ENCODE measurements at places on chromosomes 4 and X.

GRCh38 chr4:40192114-40193015 is 4.5 kb upstream of the RHOH start:
- DNase-seq, result no peak

- no peak for DNase-seq
Measured at GRCh38 chr4:107931775-107932321, 499 bp downstream of the CYP2U1 start.

GRCh38 chr4:24881508-24882196 is 31.2 kb downstream of the CCDC149 start:
- DNase-seq, result no peak

DNA sequence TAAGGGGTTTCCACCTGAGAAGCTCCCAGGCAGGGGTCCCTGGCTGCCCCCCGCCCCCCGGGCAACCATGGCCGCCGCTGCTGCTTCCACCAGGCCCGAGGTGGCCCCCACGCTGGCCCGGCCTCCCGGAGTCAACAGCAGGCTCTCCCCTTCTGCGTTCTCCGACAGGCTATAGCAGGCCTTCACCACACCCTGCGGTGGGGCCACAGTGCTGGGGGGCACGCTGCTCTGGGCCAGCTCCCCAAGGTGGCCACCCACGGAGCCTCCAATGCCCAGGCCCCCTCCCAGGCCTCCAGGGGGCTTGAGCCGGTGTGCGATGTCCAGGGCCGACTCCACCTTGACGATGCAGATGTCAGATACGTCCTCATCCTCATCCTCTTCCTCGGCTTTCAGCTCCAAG is 72.5 kb downstream of the UBE2K start:
- no peak for DNase-seq

DNA sequence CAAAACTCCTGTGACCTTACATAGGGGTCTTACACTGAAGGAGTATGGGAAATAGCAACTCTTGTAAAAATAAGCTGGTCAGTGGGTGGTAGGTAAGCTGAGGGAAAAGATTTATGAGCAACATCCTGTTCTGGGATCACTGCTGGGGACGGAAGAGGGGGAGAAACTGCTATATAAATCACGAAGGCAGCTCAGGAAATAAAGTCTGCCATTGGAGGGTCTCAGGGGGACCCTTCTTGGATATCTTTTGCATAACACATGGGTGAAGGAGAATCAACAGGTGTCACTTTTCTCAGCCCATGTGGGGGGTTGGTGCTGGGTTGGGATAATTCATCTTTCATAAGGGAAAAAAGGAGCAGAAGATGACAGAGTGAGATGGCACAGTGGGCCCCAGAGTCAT is 33.7 kb downstream of the AFF1 start:
- DNase-seq, result no peak

- DNase-seq, result no peak
Measured at GRCh38 chr4:86099348-86099747, 260.5 kb downstream of the MAPK10 start.

DNA sequence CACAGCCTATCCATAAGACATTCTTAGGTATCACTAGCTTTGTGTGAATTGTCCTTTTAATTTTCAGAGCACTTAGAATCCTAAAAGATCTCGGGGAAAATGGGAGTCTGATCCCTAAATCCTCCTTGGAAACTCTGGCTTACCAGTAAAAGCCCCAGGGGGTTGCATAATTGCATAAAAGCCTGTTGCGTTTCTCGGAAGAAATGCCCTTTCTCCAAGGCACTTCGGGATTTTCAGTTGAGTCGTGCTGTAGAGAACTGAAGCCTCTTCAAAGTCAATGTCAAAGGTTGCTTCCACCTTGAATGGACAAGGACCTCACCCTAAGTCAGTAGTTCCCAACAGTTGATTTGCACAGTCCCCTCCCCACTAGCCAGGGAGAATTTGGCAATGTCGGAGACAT is 20.8 kb downstream of the FAM184B start:
- no peak for DNase-seq

- DNase-seq, result no peak
Measured at GRCh38 chrX:119695535-119696050, 2.6 kb upstream of the SEPTIN6 start.

GRCh38 chr4:141730805-141731204 is 94.4 kb downstream of the IL15 start:
- DNase-seq, result no peak

- DNase-seq, result no peak
Measured at GRCh38 chr4:14348506-14348905, 653.8 kb upstream of the CPEB2 start.

- no peak for DNase-seq
Measured at GRCh38 chr4:148434075-148434773, 8.0 kb downstream of the NR3C2 start.

- peak; percentile 24 for DNase-seq
Measured at GRCh38 chr4:86159216-86159615, 200.6 kb downstream of the MAPK10 start.

- DNase-seq, result no peak
Measured at GRCh38 chr4:15888515-15888914, 50.0 kb downstream of the FGFBP1 start.

DNA sequence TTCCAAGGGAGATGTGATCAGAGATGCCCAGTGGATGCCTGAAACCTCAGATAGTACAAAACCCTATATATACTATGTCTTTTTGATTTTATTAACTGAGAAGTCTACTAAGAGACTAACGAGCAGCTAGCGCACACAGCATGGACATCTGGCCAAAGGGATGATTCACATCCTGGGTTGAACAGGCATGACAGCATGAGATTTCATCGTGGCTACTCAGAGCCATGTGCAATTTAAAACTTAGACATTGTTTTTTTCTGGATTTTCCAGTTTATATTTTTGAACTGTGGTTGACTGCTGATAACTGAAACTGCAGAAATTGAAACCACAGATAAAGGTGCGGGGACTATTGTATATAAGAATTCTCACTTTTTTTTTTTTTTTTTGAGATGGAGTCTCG is 2252.9 kb upstream of the AGA start:
- peak; percentile 88 for DNase-seq

DNA sequence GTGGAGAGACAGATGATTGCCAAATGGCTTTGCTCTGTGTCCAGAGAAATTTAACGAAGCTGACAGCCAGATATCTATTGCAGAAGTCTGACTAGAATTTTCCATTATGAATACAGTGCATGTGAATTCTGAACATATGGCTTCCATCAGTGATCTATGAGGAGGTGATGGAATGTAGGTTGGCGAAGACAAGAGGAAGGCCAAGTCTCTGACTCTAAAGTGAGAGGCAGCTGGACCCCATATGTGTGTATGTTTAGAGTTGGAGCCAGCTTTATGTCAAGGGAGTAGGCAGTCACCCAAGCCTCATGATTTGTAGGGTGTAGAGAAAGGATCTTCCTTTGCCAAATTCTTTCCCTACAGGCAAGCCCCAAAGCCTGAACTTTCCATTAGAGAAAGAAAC is 76.2 kb upstream of the TEX13D start:
- DNase-seq, result peak; percentile 38

DNA sequence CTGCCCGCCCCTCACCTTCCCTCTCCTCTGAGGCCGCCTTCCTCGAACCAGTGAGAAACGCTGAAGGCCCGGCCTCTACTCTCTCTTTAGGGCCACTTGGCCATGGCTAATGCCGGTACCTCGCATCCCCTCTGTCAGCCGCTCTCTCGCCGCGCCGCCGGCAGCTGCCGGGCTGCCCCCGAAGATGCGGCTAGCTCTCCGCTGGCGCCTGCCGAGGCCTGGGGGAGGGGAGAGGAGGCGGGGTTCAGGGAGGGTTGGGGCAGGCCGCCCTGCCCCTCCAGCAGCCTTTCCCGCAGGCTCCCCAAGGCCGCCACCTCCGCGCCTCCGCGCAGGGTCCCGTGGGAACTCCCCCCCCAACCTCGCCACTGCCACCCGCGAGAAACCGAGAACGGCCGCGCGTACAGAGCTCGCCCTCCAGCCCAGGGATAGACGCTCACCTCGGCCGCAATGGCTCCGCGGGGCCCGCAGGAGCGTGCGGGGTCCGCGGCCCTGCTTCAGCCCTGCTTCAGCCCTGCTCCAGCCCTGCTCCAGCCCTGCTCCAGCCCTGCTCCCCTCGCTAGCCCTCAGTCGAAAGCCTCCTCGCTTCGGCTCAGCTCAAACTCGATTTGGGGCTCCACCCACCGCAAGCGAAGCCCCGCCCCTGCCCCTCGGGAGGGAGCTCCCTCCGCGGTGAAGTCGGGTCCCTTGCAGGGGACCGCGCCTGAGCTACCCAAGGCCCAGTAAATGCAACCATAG is at the start of gene HUWE1:
Gene HUWE1 (minus strand): TSS at position 569 of the 735 bp plus-strand sequence. CDS start 32,612 bp downstream, outside the sequence.
- peak; percentile 79 for DNase-seq

DNA sequence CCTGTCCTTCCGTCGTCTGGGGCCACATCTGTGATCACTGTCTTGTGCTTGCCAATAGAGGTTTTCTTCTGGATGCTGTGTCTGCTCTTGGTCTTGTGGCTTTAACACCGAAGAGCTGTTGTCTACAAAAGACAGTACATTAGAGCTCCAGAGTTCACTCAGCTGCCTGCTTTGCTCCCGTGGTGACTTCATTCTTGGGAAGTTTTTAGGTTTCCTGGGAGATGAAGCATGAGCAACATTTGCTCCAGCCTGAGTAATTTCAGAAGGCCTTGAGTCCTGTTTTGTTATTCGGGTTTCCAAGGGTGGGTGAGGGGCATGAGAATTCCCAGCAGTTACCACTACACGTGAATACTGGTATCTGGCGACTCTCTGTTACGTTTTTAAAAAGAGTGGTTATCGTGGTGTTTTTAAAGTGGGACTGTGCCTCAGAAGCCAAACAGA is 189.2 kb downstream of the SHROOM3 start:
- DNase-seq, result peak; percentile 99

DNA sequence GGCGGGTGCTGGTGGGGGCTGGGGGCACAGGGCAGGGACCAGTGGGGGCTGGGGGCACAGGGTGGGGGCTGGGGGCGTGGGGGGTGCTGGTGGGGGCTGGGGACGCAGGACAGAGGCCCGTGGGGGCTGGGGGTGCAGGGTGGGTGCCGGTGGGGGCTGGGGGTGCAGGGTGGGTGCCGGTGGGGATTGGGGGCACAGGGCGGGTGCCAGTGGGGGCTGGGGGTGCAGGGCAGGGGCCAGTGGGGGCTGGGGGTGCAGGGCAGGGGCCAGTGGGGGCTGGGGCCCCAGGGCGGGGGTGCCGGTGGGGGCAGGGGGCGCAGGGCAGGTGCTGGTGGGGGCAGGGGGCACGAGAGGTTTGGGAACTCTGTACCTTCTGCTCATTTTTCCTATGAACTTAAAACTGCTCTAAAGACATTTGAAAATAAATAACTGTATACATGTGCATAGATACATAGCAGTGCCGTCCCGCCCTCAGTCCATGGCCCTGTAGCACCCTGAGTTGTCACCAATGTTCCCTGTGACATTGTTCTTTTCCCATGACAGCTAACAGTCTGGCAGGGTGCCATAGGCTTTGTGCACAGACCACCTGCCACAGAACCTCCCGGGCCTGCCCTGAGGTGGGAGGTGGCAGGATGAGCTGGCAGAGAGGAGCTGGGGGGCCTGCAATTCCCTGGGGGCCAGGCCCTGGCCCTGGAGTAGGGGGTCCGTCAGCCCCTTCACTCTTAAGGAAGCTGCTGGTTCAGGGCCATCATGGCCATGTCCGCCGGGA is 35.6 kb upstream of the ADRA2C start:
- no peak for DNase-seq

GRCh38 chr4:109589119-109589518 is 29.1 kb downstream of the MCUB start:
- DNase-seq, result peak; percentile 10

- no peak for DNase-seq
Measured at GRCh38 chrX:154540897-154541535, 5.6 kb downstream of the G6PD start.

DNA sequence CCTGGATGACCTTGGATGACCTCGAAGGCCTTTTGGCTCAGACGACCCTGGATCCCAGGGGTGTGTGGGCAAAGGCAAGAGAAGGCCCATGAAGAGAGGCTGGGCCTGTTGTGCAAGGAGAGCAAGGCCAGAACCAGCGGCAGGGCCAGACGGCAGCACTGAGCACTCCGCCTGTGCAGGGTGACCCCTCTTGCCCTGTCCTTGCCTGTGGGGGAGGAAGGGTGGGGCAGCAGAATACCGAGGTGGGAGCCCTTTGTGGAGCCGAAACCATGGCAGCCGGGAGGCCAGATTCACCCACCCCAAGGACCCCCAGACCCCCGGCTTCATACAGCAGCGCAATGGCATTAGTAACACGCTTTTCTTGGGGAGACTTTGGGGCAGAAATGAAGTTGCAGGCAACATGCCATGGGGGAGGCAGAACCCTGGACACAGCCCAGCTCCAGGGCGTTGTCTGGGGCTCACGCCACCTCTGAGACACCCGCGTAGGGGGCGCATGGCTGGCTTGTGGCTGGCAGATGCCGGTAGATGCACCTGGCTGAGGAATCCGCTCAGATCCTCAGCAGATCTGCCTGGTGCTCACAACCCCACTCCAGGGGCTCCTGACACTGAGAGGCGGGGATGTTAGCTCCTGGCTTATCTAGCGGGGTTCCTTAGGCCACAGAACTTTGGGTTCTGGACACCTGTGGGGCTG is 114.5 kb downstream of the FAM53A start:
- DNase-seq, result no peak

- no peak for DNase-seq
Measured at GRCh38 chr4:68808060-68808459, 7.7 kb upstream of the UGT2B10 start.

DNA sequence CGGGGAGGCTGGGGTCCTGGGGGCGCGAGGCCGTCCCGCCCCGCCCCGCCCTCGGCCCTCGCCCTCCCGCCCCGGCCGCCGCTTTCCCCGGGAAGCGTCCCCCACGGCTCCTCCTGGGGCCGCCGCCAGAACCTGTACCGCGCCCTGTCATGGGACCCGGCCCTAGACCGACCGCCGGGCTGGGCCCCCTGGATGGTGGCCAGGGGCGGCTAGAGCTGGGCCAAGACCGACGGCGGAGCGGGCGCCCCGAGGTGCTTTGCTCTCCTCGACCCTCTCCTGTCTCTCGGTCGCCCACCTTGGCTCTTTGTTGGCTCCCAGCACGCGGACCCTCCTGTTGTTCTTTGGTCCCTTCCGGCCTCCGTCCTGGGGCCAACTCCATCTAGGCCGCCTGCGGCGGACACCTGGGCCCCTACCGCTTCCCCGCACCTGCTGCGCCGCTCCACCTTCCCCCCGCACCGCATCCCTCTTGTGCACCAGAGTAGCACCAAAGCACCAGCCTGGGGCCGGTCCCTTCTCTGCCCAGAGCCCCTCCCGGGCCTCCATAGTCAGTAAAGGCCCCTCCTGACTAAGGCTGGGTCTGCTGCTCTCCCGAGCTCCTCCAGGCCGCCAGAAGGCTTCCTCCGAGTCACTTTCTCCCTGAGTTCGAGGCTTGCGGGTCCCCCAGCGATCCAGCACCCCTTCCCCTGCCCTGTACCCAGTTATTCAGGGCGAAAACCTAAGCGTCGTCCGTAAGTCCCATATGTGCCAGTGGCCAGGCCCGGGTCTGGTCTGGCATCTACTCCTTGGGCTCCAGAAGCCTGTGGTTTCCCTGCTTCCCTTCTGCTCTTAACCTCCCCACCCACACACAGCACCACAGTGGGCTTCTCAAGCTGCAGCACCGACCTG is 587 bp downstream of the TACC3 start:
- DNase-seq, result no peak

DNA sequence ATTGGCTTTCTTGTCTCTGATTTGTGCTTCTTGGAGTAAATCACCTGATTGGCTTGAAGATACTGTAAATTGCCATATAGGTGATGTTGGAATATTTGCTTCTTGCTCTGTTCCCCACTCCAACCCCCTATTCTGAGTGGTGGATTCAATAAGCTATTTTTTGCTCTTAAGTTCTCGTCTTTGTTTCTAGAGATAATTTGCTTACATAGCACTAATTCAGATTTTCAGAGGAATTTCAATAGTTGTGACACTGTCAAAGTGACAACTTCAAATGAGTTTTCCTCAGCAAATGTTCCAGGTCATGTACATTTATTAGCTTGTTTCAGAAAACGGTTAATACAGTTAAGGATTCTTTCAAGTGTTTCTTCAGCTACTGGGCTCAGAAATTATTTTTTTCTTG is 18.6 kb downstream of the LANCL3 start:
- no peak for DNase-seq

Measured in mesenchymal stem cell (in vitro differentiated cells and primary cell).